ENCODE measurements at places on chromosomes 6 and 20.

DNA sequence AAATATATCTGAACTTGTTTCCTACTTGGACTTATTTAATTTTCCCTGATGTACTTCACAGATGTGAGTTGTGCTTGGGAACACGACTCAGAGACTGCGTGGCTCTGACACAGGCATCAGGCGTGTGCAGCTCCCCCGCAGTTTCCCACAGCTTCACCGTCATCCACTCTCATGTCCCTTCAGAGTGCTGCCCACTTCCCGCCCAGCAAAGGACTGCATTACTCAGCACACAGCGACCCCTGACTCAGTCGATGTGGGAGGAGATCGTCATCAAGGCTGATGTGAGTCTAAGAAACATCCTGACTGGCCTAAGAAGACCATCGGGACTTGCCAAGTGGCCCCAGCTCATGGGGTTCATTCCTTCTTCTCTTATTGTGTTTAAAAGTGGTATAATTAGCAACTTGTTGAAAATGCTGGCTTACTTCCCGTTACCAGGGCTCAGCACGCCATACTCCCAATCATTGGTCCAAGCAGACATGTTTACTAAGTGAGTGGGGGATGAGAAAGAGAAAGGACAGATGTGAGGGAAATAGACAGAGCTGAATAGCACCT is 539.4 kb upstream of the JARID2 start:
- peak; percentile 40 for DNase-seq

GRCh38 chr6:136961848-136962247 is 39.7 kb downstream of the SLC35D3 start:
- no peak for DNase-seq

- no peak for DNase-seq
These were observed 340.2 kb downstream of the HACE1 start for GRCh38 chr6:104519566-104519965.

GRCh38 chr6:38191418-38191817 is 371.9 kb downstream of the ZFAND3 start:
- no peak for DNase-seq

DNA sequence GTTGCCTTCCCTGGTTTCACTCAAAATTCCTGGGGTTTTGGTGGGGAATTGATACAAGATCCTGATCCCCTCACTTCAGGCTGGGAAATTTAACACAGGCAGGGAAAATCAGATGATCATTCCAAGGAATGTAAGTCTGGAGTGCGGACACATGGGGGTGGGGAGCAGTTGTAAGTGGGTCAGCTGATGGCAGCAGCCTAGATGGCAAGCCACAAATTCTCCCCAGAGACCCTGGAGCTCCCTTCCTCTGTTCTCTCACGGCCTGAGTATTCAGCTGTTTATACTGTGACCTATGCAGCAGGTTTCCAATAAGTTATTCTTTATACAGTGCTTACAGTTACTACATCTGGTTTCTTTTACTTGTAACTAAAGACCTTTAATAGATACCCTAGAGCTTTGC is 144.9 kb downstream of the SH3BGRL2 start:
- no peak for DNase-seq

DNA sequence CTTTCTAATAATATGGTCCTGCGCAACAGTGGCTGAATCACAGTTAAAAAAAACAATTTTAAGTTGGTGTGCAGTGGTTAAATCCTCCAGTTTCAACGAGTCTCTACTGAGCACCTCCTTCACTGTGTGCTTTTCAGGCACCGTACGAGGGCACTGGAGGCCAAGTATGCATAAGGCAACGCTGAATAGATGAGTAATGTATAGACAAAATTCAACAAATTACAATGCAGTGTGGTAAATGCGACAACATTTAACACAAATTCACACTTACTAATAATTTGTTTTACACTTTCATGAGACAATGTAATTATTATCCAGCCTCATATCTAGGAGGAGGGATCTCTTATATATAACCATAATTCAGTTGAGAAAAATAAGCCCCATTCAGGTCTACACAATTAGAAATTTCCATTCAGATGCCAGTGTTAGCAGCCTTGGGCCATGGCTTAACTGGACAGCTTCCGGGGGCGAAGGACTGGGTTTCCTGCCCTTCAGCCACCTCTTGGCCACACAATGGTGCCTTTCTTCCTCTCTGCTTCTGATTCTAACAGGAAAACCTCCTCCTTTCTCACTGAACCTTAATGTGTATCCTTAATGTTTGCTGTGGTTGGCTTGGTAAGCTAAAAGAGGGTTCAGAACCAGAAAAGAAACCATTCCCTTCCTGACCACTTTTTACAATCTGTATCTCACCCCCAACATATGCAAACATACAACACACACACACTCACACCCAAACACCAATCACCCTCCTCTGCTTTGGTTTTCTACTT is 51.9 kb downstream of the B4GALT5 start:
- no peak for DNase-seq

DNA sequence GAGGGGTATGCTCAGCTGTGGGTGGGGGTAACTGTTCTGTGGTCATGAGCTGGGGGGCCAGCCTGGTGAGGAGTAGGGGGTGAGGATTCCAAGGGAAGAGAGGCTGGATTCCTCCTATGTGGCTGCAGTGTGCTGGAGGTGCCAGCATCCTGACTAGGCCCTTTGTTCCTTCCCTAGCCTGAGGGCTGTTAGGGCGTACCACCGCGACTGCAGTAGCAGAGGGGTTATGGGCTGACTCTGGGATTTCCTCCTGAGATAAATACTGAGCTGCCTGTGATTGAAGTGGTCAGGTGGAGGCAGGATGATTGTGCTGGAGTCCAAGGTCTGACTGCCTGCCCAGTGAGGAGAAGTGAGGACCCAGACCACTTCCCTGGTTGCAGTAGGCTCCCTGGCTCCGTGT is 205.3 kb downstream of the ADGRG6 start:
- no peak for DNase-seq

DNA sequence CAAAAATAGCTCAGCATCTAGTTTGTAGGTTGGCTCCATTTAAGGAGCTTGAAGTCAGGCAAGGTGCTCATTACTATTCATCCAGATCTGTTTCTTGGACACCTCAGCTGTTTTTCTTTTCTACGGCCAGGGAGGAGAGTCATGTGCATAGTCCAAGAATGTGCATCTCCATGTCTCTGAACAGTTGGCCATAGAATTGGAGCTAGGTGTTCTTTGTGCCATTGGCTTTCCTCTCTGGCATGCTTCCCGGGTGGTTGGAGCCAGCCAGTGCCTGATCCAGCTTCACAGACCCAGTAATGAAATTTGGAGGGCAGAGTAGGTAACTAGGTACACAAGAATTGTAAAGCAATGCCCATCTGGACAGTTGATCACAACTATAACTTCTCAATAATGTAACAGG is 21.6 kb downstream of the EYA4 start:
- no peak for DNase-seq

DNA sequence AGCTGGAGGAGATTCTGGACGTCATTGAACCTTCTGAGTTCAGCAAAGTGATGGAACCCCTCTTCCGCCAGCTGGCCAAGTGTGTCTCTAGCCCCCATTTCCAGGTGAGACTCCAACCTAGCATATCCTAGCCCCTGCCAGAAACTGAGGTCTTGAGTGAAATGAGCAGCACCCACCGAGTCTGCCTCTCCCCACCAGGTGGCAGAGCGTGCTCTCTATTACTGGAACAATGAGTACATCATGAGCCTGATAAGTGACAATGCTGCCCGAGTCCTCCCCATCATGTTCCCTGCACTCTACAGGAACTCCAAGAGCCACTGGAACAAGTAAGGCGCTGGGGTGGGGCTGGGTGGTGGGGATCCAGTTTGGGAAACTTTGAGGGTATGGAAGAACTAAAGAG is 4.6 kb downstream of the MEA1 start:
- no peak for DNase-seq

GRCh38 chr6:27678469-27678868 is 205.6 kb upstream of the ZNF184 start:
- no peak for DNase-seq

DNA sequence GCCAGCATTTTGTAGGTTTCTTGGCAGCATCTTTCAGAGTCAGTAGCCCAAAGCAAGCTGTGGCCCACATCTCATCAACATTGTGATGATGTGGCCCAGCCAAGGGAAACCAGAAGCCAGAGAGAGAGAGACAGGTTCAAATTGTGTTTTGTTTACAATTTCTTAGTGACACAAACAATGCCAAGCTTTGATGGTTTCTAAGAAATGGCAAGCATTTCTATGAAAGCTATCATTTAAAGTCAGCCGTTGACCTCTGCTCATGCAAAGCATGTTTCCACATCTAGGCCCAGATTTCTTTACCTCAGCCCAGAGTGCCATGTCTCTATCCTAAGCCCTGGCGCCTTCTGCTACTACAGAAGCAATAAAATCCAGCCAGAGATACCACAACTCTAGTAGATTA is 32.9 kb downstream of the GCM1 start:
- DNase-seq = no peak

- DNase-seq = no peak
These were observed 15.5 kb upstream of the MROH8 start for GRCh38 chr20:37194621-37195417.

- DNase-seq = no peak
These were observed 74.1 kb upstream of the MC3R start for GRCh38 chr20:56174416-56174815.

DNA sequence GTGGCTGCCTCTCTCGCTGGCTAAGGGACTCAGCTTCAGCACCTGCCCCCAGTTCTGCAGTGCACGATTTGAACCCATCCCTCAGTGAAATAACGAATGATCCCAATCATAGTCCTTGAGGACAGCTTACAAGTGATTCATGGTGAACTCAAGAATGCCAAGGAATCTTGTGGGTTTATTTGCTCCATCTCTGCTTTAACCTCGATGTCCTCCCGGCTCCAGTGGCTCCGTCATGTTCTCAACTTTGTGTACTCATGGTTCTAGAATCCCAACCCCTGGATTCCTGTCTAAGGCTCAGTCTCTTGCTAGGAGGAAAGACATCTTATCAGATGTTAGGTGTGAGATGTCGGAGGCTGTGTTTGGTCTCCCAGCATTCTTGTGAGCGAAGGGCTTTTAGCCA is 29.0 kb upstream of the GTSF1L start:
- DNase-seq = no peak

- no peak for DNase-seq
These were observed 204.3 kb upstream of the PRSS16 start for GRCh38 chr6:27043244-27043643.

GRCh38 chr6:29479560-29479959 is 8.2 kb downstream of the MAS1L start:
- DNase-seq = no peak
